Activated CD4-positive, alpha-beta T cell treated with anti-CD3 and anti-CD28 coated beads, Interleukin-2, amount 50 U/mL, for 24 hours (primary cell): ENCODE measurements at places on chromosomes 2 and 18.

DNA sequence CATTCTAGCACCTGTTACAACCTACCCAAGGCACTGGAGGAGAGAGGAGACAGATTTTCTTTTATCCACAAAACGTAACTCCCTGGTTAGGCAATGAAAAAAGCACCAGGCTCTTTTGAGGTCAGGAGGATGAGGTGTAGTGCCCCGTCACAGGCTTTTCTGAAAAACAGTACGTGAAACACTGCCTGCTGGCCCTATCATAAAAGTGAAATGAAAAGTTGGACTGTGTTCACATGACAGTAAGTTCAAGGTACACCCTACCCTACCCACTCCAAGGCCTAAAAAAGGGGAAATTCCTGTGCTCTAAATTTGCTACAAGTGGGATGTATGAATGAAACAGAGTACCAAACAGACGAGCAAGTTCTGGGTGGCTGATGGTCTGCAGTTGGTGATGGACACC is 17.6 kb downstream of the LGALSL start:
- DNase-seq, result no peak

- no peak for DNase-seq
Observed at GRCh38 chr2:166381-166780, 97.5 kb downstream of the SH3YL1 start.

DNA sequence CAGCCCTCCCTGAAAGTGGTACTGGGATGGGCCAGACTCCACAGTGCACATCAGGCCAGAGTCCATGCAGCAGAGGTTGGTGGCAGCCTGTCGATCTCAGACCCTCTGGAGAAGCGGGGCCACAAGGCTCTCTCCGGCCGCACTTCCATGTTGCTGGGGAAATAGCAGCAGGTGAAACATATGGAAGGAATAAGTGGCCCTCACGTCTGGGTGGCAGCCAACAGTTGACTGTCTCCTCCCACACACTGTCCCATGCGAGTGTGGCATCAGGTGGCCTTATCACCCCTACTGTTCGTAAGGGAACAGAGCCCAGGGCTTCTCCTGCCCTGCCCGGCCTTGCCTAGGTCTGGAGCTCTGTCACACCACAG is 58.1 kb upstream of the FOSL2 start:
- no peak for DNase-seq

DNA sequence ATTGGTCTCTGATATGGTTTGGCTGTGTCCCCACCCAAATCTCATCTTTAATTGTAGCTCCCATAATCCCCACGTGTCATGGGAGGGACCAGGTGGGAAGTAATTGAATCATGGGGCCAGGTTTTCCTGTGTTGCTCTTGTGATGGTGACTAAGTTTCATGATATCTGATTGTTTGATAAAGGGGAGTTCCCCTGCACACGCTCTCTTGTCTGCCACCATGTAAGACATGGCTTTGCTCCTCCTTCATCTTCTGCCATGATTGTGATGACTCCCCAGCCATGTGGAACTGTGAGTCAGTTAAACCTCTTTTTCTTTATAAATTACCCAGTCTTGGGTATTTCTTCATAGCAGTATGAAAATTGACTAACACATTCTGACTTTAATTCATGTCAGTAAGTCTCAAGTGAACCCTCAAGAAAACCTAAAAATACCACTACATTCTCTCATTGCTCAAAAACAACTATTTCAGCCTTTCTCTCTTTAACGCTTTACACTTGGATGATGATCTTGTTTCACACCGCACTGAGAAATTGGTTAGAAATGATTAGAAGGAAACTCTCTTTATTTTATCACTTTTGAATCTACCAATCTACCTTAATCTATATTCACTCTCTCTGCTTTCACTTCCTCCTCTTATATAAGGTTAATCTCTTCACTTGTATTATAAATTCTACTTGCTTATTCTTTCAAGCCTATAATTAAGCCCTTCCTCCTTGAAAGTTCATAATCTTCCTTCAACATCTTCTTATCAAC is 110.1 kb downstream of the GALR1 start:
- DNase-seq, result no peak

DNA sequence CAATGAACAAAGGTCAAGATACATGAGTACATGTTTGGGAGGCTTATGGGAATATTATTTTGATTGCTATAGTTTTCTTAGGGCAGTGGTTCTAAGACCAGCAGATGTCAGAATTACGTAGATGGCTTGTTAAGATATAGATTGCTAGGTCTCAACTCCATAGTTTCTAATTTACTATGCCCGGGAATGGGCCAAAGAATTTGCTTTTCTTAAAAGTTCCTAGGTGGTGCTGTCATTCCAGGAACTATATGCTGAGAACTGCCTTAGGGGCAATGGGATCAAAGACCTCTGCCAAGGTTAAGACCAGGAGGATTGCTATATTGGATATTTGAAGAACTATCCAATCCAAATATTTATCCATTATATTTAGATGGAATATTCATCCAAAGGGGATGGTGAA is 141.8 kb downstream of the FSIP2 start:
- DNase-seq, result no peak

GRCh38 chr18:4232656-4233055 is 222.5 kb downstream of the DLGAP1 start:
- DNase-seq, result no peak

- DNase-seq, result no peak
Observed at GRCh38 chr2:142588269-142588668, 289.2 kb upstream of the KYNU start.

- DNase-seq, result no peak
Observed at GRCh38 chr2:121144111-121144510, 140.9 kb downstream of the TFCP2L1 start.

GRCh38 chr2:195570329-195570728 is 86.7 kb upstream of the SLC39A10 start:
- DNase-seq, result no peak

DNA sequence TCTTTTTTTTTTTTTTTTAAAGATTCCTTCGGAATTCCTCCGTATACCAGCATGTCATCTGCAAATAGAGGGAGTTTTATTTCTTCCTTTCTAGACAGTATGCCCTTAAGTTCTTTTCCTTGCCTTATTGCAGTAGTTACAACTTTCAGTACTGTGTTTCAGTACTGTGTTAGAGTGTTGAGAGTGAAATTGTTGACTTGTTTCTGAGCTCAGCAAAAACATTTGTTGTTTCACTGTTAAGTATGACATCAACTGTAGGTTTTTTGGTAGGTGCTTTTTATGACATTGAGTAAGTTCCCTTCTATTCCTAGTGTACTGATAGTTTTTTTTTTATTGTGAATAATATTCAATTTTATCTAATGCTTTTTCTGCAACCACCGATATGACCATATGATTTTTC is 43.9 kb downstream of the ACVR2A start:
- DNase-seq, result no peak

DNA sequence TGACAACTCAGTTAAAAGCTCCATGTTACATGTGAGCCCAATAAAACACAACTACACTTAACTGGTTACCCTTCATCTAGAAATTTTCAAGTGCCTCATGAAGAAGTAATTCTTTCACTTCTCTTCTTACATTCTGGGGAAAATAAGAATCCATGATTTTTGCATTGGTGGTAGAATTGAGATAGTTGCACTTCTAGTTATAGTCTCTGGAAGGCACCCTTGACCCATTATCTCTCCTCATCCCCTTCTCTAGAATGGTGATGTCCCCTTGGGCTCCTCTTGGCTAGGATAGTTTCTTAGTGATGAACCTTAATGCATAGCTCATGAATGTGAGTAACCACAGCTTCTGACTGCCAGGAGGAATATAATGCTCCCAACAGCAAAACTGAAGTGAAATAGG is 3.6 kb downstream of the LGALSL start:
- DNase-seq, result no peak

GRCh38 chr2:120526047-120526562 is 180.2 kb downstream of the INHBB start:
- DNase-seq, result no peak
